ENCODE measurements at places on chromosomes 5 and 9. TPM values are rescaled to one million over a fixed set of nuclear protein-coding genes. Genes with fewer than 3 reads are reported as not detected.

- DNase-seq, result no peak
These were observed 20.1 kb upstream of the HAPLN1 start for GRCh38 chr5:83740741-83741140.

Gene KIF12
- not detected for total RNA-seq

DNA sequence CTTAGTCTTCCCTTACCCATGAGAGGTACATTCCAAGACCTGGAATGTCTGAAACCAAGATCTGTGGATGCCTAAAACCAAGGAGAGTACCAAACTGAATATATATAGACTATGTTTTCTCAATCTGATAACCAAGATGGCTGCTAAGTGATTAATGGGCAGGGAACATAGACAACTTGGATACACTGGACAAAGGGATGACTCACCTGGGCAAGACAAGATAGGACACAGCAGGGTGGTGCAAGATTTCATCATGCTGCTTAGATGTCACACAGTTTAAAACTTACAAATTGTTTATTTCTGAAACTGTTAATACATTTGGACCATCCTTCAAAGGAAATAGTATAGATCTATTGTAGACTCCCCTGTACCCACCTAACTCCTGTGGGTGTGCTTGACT lies 130.9 kb downstream of the HTR1A start:
- DNase-seq, result no peak

GRCh38 chr5:157486221-157486681 lies 26.2 kb downstream of the NIPAL4 start:
- peak; percentile 11 for DNase-seq

Gene TRIM36
- 0.15 TPM for total RNA-seq

Gene OR1L1
- not detected for total RNA-seq

DNA sequence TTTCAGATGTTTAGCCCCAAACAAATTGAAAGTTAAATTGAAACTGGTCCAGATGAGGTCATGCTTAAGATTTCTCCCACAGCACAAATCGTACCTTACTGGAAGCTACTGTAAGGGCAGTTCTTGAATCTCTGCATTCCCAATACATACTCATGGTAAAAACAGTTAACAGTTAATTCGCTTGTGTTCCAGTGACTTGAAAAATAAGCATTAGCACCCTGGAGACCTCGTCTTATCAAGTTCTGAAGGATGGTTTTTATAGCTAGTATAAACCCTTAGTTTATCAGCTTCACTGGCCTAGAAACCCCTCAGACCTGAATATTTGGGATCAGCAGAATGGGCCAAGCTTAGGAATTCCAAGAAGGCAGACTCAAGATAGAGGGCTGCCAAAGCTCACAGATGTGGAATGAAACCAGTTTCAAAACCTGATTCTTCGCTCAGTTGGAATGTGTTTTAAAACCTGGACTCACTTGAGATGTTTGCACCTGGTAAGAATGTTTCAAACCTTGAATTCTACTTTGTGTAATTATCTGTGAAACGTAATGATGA lies 103.6 kb downstream of the C9orf152 start:
- DNase-seq, result peak; percentile 76

DNA sequence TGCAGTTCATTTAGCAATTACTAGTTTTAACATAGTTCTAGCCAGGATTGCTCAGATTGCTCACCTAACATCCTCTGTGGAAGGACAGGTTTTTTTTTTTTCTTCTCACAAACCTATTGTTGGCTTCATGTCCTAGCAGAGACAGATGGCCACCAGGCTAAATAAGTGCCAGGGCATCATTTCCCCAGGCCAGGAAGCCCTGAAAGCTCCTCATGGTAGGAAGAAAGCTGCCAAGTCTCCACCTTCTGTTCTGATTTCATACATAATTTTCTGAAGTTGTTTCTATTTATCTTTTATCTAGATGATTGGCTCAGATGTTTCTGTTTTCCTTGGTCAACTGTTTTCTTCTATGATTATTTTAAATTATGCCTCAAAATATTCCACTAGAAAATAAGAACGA lies 31.0 kb downstream of the EFCAB9 start:
- DNase-seq, result no peak

GRCh38 chr9:127884976-127885490 lies 7.6 kb upstream of the AK1 start:
- no peak for DNase-seq

Data from PC-9 (cell line).